ENCODE measurements at places on chromosomes 11 and 22. TPM values are rescaled to one million over a fixed set of nuclear protein-coding genes. Genes with fewer than 3 reads are reported as not detected.
A peak's percentile ranks its signal among the peaks of the same experiment; 100 is the strongest.

DNA sequence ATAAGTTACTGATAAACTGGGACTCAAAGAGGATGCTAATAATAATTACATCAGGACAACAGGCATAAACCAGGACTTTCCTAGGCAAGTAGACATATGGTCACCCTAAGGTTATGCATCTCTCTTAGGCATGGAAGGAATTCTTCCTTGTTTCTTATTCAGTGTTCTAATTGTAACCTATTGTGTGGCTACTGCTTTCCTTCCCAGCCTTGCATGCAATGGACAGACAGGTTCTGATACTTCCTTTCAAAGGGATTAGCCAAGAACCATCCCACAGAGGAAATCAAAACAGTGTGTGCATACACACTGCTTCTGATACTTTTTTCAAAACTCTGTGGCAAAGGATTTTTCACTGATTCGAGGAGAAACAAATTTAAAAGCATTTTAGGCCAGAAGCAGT lies 48.3 kb downstream of the RRAS2 start:
- peak; percentile 65 for DNase-seq

DNA sequence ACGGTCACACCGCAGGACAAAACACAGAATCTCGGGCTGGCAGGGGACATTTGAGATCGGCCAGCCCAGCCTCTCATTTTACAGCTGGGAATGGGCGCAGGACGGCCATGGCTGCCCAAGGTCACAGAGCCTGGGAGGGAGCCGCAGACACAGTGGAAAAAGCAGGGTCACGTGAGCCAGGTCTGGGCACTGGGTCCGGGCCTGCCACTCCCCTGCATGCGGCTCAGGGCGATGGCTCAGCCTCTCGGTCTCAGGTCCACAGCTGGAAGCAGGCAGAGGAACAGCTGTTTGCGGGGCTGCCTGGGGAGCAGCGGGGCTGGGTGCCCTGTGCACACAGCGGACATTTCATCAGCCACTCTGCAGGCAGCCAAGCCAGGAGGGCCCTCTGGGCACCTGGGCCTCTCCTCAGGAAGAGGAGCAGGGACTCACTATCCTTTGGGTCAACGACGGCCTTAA lies 10.4 kb upstream of the PPARA start:
- DNase-seq = no peak

DNA sequence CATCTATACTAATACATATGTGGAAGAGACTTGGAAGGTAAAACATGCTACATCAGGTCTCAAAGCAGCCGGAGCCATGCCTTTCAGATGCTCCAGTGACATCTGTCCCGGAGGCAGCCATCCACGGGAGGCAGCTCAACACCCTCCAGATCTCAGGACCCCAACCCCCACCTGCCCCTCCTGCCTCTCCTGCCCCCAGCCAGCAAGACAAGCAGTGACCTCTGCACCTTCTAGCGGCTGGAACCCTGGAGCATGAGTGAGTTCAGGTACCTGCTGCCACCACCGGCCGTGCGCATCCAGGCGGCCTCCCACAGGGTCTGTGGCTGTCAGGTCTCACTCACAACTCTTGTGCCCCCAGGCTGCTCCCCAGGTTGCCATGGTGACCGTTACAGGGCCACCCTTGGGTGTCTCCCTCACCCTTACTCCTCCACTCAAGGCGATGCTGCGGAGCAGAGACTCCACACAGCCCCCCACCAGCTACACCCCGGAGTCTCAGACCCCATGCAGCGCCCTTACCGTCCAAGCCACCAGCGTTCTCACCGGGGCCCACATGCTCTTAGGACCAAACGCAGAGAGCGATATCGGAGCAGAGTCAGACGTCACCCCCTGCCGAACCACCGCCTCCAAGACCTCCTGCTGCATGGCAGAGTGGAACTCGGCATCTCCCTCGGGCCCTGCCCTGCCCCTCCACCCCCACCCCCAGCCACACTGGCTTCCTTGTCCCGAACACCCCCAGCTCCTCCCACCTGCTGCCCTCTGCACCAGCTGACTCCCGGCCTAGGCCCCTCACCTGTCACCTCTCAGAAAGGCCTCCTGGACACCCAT lies 34.7 kb downstream of the CERK start:
- no peak for DNase-seq

DNA sequence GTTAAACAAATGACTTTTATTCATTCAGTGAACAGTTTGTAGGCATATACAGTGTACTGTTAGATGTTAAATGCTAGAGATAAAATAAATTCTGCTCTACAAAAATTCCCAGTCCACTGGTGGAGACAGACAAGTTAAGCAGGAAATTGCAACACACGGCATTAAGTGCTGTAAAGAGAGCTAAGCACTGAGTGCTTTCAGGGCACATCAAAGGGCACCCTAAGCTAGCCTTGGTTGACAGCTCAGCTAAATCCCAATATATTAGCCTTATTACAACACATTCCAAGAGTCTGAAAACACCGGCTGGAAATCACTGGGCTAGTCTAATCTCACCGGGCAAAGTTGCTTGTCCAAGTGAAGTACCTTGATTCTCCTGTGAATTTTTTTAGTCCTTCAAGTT lies 55.1 kb downstream of the NOX4 start:
- peak; percentile 62 for DNase-seq

DNA sequence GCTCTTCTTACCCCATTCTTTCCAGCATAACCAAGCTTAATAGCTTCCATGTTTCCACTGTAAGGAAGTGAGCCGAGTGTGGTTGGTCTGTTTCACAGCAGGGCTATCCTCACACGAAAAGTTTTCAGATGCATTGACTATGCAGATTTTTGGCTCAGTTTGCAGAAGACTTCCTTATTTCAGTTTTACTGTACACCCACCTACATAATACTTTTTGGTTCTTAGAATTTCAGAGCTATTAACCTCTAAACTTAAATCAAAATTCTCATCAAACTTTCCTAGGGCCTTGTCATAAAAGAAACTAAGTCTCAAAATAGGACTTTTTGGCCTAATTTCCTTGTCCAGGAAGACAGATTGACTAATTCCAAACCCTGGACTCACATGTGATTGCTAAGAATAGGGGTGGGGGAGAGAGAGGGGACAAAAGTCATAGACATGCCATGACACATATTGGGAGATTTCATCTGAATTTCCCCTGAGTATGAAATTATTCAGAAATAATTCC lies 7.3 kb upstream of the EHF start:
- DNase-seq = no peak

The TSPAN32 gene
- total RNA-seq = not detected

The KCNE3 gene
- 0.22 TPM for total RNA-seq
